ENCODE measurements at places on chromosomes 11 and 22. TPM values are rescaled to one million over a fixed set of nuclear protein-coding genes. Genes with fewer than 3 reads are reported as not detected.

Gene YPEL4
- total RNA-seq = 1.2 TPM

DNA sequence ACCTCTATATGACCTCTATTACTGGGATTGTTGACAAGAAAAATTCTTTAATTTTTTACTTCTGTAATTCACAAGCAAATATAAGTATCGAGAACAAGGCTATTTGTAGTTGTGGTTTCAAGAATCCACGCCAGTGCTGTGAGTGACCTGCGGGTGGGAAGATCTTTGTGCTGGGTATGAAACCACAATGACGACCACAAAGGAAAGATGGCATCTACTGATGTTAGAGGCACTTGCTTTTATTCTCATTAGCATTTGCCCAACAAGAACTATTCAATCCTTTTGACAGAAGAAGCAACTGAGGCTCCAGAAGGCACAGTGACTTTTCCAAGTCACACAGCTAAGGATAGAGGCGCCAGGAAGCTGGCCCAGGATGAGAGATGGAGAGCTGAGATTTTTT lies 1054.9 kb downstream of the TBC1D22A start:
- no peak overlapping the region for H3K27ac ChIP-seq
- no peaks in the 10 kb centered on the region for H3K4me1 ChIP-seq
- no peak for DNase-seq
- H3K36me3 ChIP-seq = no peaks in the 10 kb centered on the region

Gene PKNOX2
- total RNA-seq = 13.1 TPM

DNA sequence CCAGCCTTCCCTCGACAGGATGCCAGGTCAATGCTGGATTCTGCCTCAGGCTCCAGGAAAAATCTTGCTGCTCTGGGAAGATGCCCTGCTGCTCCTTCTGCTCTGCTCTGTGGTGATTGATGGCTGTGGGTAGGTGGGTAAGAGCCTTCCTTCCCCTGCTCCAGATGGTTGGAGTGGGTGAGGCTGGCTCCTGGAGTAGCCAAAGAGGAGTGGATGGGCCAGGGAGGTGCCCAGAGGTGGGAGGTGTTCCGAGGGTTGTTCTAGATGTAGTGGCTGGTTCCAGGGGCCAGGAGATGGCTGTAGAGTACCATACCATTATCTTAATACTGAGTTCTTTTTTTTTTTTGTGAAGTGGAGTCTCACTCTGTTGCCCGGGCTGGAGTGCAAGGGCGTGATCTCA lies 99.6 kb upstream of the THY1 start:
- peaks cover 7% of the 10 kb centered on the region for H3K27me3 ChIP-seq
- no peaks in the 10 kb centered on the region for H3K36me3 ChIP-seq
- H3K4me3 ChIP-seq = no peak overlapping the region
- no peak for DNase-seq
